Cerebellar nuclear complex (tissue), 1 donor: ENCODE measurements at places on chromosomes 3 and 15.

- DNase-seq: no peak
Measured at GRCh38 chr15:74376825-74377581, 9.6 kb upstream of the CYP11A1 start.

DNA sequence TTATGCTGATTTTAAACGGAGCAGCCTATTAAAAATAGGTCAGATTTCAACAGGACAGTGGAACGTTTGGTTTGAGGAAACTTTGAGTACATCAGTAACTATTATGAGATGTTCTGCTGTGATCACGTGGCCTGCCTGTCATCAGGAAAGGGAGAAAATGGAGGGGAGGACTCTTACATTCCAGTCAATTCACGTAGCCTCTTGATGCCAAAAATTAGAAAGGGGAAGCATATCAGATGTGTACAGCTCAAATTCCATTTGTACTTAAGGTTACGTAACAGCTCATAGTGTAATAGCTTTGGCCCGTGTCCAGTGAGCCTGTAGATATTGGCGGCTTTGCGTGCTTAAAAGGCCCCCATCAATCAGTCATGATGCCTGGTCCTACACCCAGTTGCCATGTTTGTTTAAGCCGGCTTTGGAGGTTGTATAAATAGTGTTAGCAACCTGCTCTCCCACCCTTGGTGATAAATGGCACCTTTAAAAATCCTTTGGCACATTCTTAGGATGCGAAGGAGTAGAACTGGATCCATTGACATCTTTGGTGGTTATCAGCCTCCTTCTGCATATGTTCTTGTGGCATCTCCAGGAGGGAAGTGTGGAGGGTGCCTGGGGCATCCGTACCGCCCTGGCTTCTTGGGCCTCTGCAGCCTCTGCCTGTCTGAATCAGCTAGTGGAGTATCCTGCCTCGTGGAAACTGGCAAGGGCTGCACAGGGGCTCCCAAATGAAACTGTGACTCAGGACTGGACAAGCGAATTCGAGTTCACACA, 163.9 kb downstream of the THSD4 start:
- DNase-seq: no peak

GRCh38 chr15:77013776-77014131, 18.8 kb downstream of the PSTPIP1 start:
- DNase-seq: no peak

DNA sequence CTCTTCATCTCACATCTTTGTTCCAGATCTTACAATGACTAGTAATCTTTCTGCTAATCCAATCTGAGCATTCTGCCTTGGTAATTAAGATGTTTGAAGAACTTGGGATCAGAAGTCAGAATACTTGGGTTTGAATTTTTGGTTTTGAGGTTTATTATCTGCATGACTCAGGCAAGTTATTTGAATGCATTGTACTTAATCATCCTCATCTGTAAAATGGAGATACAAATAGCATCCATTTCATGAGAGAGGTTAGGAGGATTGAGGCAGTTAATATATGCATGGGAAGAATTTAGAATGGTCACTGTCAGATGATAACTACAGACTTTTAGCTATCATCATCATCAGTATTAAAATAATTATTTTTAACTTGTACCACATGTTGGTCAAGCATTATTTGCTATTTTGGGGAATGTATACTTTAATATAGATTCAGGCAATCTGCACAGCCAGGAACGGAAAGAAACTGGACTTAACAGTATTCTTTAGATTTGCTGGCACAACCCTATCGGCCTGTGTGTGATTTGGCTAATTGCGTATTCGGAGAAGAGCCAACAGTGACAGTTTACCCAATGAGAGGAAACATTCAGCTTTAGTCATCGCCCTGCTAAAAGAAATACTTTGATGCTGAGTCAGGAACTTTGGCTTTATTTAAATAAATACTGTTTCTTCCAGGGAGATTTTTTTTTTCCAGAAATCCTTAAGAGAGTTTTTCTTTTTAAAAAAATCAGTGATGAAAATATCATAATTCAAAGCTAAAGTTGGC, 600.0 kb downstream of the ROBO1 start:
- DNase-seq: no peak

DNA sequence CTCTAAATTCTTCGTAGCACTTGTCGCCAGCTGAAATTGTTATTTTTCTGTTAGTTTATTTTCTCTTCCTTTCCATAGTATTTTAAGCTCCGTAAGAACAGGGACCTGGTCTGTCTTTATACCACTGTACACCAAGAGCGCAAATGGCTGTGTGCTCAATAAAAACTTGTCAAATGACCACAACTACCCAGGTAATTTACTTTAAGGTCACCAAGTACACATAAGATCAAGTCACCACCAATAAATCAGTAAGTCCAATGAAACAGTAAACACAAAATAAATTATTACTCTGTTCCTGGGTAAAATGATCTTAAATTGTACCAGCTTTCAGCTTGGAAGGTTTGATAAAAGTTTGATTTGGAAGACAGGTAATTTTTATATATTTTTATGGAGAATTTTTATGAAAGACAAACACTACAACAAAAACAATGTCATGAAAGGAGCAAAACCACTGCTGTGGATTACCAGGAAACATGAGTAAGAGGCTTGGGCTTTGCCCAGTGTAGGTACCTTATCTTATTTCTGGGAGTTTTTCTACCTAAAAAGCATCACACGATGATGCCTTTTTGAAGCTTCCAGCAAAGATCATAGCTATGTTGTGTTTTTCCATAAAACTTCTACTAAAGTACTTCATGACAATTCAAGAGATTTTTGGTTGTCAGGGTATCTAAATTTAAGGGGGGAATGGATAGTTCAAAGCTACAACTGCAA, 406.8 kb downstream of the SHQ1 start:
- DNase-seq: no peak

DNA sequence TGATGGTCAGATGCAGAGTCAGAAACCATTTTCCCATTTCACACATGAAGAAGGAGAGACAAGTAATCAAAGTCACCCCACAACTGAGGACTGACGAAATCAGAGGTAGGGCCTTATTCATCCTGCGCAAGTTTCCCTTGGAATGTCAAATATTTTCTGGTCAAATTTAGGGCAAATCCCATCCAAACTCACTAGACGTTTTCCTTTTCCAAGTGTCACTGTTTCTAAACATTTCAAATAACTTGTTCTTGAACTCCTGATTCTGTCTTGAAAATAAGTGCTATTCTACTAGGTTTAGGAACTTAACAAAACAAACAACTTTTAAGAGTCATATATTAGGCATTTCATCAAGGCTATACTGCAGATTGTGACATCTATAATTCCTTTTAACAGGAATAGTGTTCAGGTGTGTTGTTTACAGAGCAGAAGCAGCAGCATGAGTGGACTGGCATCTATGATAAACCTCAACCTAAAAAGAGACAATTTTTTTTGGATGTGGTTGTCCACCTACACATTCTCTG, 40.7 kb downstream of the SUMF1 start:
- no peak for DNase-seq

DNA sequence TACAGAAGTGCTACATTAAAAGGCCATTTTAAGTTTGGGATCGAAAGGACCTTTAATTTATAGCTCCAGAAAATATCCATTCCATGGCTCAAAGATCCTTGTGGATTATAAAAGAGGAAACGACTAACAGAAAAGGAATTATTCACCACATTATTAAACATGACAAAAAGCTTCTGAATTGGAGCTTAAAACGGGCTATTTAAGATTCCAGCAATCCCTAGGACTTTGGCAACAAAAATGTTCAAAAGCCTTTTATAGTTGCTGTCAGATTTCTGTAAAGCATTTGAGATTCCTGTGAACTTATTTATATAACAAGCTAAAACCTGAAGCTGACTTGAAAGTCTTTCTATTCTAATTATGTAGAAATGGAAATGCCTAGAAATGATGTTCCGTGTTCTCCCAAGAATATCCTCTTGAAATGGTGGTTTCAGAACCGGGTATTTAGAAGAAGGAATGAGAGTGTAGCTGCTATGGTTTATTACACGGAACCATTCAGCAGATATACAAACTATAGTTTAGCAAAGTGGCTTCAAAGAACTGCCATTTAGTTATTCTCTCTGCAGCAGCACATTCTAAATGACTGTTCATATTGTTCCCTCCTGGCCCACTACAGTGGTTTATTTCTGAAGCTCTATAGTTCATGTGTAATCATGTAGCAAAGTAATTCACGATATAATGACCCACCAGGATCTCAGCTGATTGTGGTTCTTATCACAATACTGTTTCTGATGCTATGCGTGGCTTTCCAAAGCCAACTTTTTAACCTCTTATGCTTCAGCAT, 961.7 kb downstream of the FHIT start:
- DNase-seq: no peak
